ENCODE measurements at places on chromosomes 2 and 18.

DNA sequence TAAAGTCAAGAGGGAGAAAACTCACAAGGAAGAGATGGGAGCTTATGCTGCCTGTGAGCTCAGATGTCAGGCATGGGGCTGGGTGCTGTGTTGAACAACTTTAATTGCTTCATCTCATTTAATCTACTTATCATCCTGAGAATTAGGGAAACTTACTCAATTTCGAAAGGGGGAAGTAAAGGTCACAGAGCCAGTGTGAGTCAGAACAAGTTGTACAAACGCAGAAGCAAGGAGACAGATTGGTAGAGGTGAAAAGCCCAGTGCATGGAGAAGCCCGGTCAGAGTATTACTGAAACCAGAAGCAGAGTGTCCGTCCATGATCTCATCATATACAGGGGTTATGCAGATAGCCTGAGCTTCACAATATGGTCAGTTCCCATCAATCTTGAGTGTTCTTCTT, 281.1 kb upstream of the POU3F3 start:
- no peak for DNase-seq

DNA sequence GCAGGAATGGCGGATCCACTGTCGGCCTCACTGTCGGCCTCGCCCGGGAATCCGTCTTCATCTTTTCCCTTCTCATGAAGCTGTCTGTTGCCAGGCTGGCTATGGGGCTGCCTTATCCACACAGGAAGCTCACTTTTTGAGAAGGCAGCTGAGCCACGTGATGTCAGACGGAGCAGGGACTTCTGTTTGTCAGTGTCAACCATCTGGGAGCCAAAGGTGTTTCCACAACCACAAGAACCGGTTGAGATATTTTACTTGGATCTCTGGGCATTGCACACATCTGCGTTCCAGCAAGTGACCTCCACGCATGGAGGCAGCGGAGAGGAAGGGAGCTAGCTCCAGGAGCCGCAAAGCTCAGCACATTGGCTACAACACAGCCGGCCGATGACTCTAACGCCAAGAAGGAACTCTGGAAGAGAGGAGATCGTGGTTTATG, 27.4 kb upstream of the TAF1B start:
- no peak for DNase-seq

DNA sequence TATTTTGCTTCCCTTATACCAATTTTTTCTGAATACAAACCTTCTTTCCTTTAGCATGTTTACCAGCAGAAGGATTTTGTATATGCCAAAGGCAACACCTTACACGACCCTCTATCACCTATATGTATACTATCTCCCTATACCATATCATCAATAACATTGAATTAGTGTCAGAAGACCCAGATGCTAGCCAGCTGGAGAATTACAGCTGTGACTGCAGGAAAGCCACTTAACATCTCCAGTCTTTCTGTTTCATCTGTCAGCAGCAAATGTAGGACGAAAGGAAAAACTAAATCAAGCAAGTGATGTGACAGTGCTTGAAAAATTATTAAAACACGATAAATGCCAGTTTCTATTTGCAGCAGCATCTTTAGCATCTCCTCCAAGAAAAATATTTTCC, 193.7 kb downstream of the STK39 start:
- no peak for DNase-seq

DNA sequence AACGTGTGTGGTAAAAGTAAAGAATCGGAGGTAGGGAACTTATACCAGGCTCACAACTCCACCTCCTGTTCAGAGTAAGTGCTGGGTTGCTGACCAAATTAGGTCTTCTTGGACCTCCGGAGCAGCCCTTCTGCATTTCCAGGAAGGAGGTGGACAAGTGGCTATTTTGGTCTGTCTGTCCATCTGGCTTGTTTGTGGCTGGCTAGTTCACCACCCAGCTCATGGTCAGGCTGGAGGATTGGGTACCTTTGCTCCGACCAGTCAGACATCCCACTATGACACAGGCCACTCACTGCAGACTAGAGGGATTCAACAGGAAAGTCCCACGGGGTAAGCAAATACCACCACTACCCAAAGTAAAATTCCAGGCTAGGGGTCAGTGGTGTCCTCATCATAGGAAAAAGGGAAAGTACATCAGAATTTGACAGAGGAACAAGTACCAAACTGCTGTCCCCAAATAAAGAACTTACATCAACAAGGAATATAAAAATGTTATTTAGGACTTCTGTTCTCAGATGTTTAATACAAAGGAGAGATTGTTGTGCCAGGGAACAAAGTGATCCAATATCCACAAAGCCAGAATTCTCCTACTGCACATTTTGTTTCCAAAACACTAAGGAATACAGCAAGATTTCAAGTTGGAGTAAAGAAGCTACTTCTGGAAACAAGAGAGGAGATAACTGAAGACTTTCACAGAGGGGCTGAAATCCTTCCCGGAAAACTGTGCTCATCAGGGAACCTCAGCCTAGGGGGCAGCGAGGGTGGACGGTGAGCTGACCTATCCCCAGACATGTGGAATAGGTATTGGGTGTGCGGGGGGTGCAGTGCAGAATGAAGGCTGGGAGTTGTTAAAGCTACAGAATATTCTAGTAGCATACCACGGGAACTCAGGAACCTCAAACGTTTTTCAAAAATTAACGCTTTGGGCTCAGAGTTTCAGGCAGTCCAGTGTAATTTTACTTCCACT, 56.9 kb downstream of the BCL2 start:
- no peak for DNase-seq

GRCh38 chr2:55885127-55885943, 38.2 kb downstream of the EFEMP1 start:
- DNase-seq: no peak

DNA sequence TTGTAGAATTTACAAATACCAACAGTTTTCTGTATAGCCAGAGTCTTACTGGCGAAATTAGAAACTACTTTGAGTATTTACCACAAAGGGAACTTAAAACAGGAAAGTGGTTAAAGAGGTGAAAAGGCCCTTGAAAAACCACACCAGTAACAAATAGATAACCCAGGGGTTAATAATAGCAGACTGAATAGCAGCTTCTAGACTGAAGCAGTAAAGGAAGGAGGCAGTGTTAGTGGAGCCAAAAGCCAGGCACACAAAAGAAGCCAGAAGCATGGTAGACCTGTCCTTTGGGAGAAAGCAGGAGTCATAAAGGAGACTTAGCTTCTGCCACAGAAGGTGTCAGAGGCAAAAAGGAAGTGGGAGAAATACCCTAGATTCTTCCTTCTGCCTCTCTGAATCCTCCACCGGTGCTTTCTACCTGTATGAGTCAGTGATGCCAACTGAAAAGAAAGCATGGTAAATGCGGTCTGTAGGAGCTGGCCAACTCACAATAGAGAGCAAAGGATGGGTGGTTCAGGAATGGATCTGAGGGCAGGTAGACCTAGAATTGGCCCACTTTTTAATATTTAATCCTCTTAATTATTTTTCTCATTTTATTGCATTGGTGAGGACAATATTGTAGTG, 97.3 kb downstream of the ARL6IP6 start:
- DNase-seq: no peak

All from activated T-cell treated with anti-CD3 and anti-CD28 coated beads, Interleukin-2, amount 50 U/mL, for 4 hours (primary cell).